ENCODE measurements at places on chromosomes 13 and 19.

- DNase-seq: peak; percentile 86
Observed at GRCh38 chr19:16247353-16248182, 49.9 kb downstream of the AP1M1 start.

DNA sequence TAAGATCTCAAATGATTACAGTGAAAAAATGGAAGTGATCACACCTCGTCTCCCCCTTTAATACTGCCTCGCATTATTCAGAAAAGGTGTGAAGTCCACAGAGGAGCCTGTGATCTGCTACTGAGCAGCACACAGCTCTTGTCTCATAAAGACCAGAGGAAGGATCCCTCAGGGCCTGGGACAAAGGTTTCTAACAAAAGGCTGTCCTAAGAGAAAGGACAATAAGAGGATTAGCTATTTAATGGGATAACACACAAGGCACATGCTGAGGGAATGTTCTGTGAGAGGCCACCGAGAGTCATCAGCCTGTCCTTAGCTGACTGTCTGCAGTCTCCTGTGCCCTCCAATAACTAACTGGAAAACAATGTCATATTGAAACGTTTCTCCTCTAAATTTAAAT is 26.7 kb downstream of the EBPL start:
- no peak for DNase-seq

DNA sequence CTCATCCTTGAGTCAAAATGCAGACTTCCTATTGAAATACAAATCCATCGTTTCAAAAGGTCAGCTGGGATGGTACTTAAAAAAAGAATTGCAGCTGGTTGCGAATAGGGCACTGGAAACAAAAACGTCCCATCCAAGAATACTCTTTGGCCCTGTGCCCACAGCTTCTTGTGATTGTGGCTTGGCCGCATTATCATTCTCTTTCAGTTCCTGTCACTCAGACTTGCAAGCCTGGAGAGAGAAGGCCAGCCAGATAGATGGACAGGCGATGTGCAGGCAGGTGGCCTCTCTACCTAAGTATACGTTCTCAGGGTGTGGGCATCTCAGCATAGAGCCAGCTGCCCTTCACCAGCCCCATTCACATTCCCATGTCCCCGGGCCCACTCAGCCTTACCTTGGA is 208.5 kb upstream of the ZNF536 start:
- no peak for DNase-seq

- DNase-seq: no peak
Observed at GRCh38 chr13:93847162-93847561, 620.6 kb downstream of the GPC6 start.

GRCh38 chr13:45817833-45818232 is 33.7 kb downstream of the SIAH3 start:
- no peak for DNase-seq

- no peak for DNase-seq
Observed at GRCh38 chr13:59532405-59532804, 631.3 kb downstream of the DIAPH3 start.

- no peak for DNase-seq
Observed at GRCh38 chr19:33248954-33249613, 23.4 kb upstream of the SLC7A10 start.

DNA sequence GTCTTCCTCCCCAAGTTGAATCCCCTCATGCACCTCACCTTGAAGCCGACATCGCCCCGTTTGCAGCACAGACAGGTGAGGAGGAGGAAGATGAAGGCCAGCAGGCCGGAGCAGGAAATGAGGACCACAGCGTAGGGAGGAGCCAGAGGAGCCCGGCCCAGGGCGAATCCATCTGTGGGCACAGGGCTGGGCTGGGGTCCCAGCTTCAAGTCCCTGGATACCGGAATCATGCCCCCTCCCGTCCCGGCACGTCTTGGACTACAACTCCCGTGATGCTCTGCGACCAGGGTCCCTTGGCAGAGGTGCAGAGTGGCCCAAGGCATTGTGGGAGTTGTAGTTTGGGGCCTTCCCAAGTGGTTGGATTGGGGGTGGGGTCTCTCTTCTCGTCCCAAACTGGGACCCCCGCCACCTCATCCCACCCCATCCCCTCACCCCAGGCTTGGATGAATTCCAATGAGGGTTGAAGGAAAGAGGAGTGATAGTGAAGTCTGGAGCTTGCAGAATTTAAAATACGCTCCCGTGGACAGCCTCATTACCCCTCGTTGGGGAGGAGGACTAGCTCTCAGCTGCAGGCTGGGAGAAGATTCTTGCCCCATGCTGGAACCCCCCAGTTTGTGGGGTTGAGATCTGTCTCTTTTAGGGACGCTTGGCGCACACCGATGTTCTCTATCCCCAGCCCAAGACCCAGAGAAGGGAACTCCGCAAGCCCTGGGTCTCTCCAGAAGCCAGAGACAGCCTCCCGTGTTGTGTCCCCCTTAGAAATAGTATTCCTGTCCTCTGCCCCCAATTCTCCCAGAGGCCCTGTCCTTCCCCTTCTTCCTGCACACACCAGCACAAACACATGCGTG is 990 bp downstream of the LMTK3 start:
- peak; percentile 61 for DNase-seq

GRCh38 chr13:50682966-50683365 is 160.5 kb downstream of the DLEU7 start:
- no peak for DNase-seq

DNA sequence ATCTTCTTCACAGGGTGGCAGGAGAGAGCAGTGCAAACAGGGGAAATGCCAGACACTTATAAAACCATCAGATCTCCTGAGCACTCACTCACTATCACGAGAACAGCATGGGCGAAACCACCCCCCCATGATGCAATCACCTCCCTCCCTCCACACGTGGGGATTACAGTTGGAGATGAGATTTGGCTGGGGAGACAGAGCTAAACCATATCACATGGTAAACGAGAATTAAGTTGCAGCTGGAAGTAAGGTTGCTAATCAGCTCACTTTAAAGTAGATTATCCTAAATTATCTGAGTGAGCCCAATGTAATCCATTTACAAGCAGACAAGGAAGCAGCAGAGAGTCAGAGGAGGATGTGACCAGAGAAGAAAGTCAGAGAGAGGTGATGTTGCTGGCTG is 102.2 kb upstream of the IPO5 start:
- DNase-seq: no peak

DNA sequence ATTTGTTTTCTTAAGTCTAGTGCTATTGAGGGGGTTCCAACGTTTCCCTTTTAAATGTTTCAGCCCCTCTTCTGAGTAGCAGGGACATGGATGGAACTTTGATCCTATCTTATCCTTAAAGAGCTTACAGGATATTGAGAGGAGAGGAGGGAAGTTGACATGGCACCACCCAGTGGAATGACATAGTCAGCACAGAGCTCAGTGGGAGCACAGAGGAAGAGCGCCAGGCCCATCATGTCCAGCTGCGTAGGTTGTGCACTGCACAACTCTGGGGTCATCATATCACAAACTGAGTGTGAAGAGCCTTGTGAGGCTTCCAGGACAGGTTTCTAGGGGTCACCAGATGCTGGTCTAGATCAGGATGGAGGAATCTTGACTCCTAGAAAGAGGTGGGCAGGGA is 4.6 kb upstream of the CDC42EP5 start:
- DNase-seq: no peak

- no peak for DNase-seq
Observed at GRCh38 chr13:64305246-64305645, 2889.6 kb upstream of the PCDH20 start.

DNA sequence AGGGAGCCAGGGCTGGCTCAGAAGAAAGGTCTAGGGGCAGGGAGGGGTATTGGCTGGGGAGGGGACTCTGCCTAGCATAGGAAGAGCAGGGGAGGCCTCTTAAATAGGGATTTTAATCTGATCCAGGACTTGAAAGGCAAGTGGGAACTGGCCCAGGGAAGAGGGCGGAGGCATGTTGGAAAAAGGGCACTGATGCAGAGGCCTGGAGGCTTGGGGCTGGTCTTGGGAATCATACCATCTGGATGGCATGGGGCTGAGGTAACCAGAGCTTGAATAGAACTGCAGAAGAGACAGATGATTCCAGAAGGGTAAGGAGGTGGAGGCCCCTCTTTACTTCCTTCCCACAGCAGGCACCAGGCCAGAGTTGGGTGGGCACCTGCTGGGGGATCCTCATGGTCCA is 29.1 kb downstream of the CERS4 start:
- no peak for DNase-seq

DNA sequence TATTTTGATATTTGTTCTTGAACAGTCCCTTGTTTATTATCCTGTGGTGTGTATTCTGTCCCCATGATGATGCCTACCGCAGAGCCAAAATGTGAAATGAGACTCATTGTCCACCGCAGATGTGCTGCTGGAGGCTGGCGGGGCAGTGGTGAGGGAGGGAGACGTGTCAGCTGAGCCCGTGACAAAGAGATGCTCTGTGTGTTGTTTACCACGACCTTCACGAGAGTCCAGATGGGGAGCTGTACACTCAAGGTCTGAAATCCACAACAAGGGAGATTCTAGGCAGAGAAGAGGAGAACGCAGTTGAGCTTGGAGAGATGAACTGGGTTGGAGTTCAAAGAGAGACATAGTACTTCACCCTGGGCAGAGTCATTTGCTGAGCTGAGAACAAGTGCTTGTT is 20.8 kb upstream of the AMER2 start:
- DNase-seq: no peak

GRCh38 chr19:3477951-3478350 is 2.4 kb downstream of the SMIM24 start:
- DNase-seq: no peak

GRCh38 chr19:32318884-32319520 is 26.4 kb upstream of the ZNF507 start:
- no peak for DNase-seq

DNA sequence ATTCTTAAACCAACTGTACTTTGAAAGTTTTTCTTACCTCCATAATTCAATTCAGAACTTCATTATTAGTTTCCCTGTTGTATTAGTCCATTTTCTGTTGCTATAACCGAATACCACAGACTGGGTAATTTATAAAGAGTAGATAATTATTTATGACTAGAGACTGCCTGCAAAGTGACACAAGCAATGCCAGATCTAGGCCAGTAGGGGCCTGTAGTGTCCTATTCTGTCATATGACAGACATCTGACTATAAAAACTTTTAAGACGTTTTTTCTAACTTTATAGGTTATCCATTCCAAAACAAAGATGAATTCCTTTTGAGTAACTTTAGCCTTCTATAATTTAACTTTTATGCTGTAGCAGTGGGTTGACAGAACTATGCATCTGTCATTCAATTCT is 2783.8 kb downstream of the PCDH9 start:
- DNase-seq: no peak

DNA sequence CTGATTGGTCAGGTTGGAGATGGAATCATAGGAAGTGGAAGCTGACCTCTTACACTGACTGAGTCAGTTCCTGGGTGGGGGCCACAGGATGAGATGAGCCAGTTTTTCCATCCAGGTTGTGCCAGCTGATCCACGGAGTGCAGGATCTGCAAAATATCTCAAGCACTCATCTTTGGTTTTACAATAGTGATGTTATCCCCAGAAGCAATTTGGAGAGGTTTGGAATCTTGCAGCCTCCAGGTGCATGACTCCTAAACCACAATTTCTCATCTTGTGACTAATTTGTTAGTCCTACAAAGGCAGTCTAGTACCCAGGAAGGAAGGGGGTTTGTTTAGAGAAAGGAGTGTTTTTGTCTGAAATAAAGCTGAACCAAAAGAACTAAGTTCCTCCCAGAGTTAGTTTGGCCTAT is 212.8 kb downstream of the SLITRK6 start:
- no peak for DNase-seq

DNA sequence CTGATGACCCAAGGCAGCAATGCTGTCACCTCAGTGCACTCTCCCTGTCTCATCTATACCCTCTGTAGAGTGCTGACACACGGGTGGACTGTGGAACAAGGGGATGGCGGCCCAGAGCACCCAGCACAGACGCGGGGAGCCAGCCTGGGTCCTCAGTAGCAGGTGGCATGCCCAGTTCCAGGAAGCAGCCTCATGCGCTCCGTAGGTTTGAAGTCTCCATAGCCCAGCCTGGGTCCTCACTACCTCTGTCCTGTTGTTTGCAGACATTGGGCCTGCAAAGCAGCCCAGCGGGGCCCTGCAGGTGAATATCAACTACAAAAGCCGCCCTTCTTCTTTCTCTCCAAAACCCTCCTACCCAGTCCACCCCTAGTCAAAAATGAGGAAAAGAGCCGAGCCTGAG is 5.0 kb upstream of the SLC7A9 start:
- DNase-seq: no peak

DNA sequence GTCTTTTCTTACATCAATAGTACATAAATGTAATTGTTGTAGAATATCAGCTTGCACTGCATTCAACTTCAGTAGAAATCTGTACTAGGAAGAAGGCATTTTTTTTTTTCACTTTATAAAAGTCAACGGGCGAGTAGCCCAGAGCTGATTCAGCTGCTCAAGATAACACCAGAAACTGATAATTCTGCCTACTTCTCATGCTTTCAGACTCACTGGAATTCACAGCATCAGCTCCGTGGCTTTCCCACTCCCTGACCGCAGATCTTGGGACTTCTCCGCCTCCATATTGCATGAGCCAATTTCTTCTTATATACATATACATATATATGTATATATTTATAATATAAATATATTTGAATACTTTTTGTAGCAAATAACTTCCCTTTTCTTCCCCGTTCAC is 263.1 kb upstream of the RXFP2 start:
- DNase-seq: no peak

DNA sequence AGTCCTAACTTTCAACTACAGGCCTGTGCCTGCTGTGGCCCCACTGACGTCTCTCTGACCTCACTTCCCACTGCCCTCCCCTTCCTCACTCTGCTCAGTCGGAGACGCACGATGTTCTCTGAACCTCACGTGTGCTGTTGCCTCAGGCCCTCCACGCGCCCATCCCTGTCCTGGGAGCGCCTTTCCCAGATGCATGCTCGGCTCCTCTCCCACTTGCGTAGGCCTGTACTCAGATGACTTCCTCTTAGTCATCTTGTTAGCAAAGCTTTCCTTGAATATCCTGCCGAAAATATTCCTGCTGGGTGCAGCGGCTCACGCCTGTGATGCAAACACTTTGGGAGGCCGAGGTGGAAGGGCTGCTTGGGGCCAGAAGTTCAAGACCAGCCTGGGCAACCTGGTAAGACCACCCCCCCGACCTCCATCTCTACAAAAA is 9.3 kb upstream of the SYT5 start:
- no peak for DNase-seq

DNA sequence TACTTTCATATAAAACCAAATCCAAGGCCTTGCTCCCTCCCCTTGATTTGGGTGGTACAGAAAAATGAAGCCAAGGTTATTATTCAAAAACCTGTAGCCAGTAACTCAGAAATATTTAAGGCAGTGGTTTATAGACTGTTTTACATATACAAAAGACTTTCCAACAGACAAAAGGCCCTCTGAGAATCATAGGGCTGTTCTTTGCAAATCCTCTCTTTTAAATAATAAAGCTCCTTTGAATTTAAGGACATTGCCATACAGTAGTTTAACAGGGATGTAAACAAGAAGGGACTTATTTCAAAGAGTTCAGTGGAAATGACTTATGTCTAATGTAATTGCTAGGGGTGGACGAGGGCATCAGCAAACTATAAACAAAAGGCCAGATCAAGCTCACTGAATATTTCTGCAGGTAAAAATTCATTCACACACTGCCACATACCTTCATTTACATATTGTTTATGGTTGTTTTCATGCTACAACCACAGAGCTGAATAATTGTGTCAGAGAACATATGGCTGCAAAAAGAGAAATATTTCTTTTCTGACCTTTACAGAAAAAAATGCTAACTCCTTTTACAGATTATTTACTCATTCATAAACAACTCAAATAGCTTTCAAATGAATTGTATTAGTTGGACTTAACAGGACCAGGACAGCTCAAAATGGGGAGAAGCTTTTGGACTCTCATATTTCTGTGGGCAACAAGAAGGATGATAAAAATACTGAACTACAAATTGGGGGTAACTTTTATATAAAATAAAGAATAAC is 665.6 kb downstream of the SLITRK1 start:
- DNase-seq: no peak

Measured in GM12892 (cell line).